Type B pancreatic cell (in vitro differentiated cells): ENCODE measurements at places on chromosomes 16 and 17. TPM values are rescaled to one million over a fixed set of nuclear protein-coding genes. Genes with fewer than 3 reads are reported as not detected.

The TMEM186 gene
- total RNA-seq, result 14.2 and 18.4 TPM in 2 replicates

The DUSP3 gene
- total RNA-seq, result 36.4 and 45.4 TPM in 2 replicates

The MEIOB gene
- total RNA-seq, result not detected in 2 replicates

The TLCD2 gene
- total RNA-seq, result 4.0 and 4.3 TPM in 2 replicates

The NPIPA5 gene
- total RNA-seq, result 2.8 and 5.0 TPM in 2 replicates

The INCA1 gene
- total RNA-seq, result 0.72 and 0.86 TPM in 2 replicates

The HSF5 gene
- total RNA-seq, result 0.10 TPM in 1 of 2 replicates, not detected in the other

The TBC1D3E gene
- total RNA-seq, result not detected in 2 replicates

- H3K27me3 ChIP-seq, result peaks cover 6% of the 10 kb centered on the region
- no peak overlapping the region for H3K4me3 ChIP-seq
- DNase-seq, result no peak
- peaks cover 13% of the 10 kb centered on the region for H3K4me1 ChIP-seq
These were observed 22.0 kb upstream of the CPNE2 start for GRCh38 chr16:57070424-57070823.

DNA sequence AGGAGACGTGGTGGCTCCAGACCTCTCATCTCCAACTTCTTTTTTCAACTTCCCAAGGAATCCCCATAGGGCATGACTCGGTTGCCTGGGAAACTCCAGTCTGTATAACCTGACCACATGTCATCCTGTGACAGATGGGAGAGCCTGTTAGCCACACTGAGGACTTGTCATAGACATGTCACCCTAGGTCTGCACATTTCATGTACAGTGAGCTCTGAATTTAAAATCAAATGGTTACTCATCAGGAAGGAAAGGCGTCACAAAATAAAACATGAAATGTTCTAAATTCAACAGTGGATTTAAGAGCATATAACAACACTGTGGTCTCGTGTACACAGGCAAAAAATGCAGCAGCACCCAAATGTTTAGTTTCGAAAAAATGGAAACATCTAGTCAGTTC, 22.2 kb upstream of the ADAMTS18 start:
- H3K4me3 ChIP-seq, result peak overlapping the region; percentile 32
- H3K27me3 ChIP-seq, result no peaks in the 10 kb centered on the region
- H3K36me3 ChIP-seq, result no peaks in the 10 kb centered on the region
- DNase-seq, result no peak
- H3K4me1 ChIP-seq, result peaks cover 11% of the 10 kb centered on the region
- H3K27ac ChIP-seq, result no peak overlapping the region

GRCh38 chr17:35086931-35087573, 23.5 kb upstream of the RFFL start:
- peak overlapping the region; percentile 93 for H3K4me3 ChIP-seq
- peak overlapping the region; percentile 98 for H3K27ac ChIP-seq
- H3K27me3 ChIP-seq, result no peaks in the 10 kb centered on the region
- peaks cover 17% of the 10 kb centered on the region for H3K4me1 ChIP-seq
- no peak for DNase-seq
- H3K36me3 ChIP-seq, result no peaks in the 10 kb centered on the region

GRCh38 chr16:50473356-50473945, 74.7 kb upstream of the NKD1 start:
- peaks cover 32% of the 10 kb centered on the region for H3K4me1 ChIP-seq
- DNase-seq, result no peak
- H3K27ac ChIP-seq, result no peak overlapping the region
- no peak overlapping the region for H3K4me3 ChIP-seq
- no peaks in the 10 kb centered on the region for H3K36me3 ChIP-seq
- peaks cover 8% of the 10 kb centered on the region for H3K27me3 ChIP-seq

DNA sequence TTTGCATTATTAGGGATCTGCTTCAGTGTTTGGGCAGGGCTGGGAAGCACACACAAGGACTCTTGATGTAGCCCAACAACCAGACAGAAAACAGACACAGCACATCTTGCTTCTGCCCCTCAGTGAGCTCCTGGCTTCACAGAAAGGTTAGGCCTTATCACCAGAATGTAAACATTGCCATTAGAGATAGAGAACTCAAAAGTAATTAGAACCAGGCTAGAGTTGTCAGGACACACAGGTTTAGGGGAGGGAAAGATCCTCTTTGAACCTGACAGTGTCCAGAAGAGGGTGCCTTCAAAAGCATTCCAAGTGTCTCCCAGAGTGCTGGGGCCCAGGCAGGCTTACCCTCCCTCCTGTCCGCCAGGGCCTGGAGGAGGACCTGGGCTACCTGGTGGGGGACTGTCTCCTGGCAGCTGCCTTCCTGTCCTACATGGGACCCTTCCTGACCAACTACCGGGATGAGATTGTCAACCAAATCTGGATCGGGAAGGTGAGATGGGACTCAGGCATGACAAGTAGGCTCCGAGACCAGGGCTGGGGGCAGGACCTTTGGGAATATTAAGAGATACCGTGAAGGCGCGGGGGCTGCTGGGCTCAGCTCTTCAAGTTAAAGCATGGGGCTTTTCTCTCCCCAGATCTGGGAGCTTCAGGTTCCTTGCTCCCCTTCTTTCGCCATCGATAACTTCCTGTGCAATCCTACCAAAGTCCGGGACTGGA, 16.9 kb upstream of the KDM6B start:
- DNase-seq, result no peak
- no peaks in the 10 kb centered on the region for H3K36me3 ChIP-seq
- H3K4me3 ChIP-seq, result peak overlapping the region; percentile 30
- H3K27ac ChIP-seq, result no peak overlapping the region
- H3K27me3 ChIP-seq, result peaks cover 30% of the 10 kb centered on the region

DNA sequence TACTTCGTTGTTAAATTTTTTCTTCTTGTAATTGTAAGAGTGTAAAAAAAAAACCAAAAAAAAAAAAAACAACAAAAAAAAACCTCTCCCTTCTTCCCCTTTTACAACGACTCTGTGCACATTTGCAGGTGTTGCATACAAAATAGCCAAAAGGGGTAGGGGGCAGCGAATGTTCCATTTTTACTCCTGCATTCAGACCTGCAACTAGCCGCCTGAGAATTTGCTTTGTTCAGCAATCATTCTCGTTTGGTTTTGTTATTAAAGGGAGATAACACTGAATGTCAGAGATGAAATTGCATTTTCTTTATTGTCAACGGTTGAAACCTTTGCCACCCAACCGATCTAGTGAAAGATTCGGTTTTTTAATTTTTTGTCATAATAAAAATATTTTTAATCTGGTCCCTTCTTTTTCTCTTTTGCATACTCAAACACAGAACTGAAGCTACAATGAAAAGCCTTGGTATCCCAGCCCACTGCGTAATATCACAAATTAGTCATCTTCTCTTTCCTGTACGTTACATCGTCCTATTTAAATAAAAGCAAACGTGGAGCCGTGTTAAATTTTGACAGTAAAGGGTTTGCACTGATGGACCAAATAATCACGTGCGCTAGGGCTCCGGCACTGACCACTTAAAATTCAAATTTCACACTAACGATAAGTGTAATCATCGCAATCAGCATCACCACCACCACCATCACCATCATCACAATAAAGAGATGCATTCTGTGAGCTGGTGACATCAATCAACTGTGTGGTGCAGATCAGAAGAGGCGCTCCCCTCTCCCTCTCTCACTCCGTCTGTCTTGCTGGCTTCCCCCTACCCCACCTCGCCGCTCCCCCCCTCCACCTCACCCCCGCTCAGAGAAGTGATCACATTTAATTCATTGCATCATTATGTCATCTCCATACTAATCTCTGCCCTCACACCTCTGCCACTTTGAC, 406.2 kb upstream of the PSMD7 start:
- peak overlapping the region; percentile 84 for H3K4me3 ChIP-seq
- H3K27ac ChIP-seq, result peak overlapping the region; percentile 40
- H3K36me3 ChIP-seq, result no peaks in the 10 kb centered on the region
- peaks cover 61% of the 10 kb centered on the region for H3K27me3 ChIP-seq

GRCh38 chr16:67667817-67668494, 1.3 kb downstream of the C16orf86 start:
- no peaks in the 10 kb centered on the region for H3K36me3 ChIP-seq
- no peak for DNase-seq
- no peak overlapping the region for H3K27ac ChIP-seq
- no peak overlapping the region for H3K4me3 ChIP-seq
- H3K4me1 ChIP-seq, result peaks cover 15% of the 10 kb centered on the region
- no peaks in the 10 kb centered on the region for H3K27me3 ChIP-seq

DNA sequence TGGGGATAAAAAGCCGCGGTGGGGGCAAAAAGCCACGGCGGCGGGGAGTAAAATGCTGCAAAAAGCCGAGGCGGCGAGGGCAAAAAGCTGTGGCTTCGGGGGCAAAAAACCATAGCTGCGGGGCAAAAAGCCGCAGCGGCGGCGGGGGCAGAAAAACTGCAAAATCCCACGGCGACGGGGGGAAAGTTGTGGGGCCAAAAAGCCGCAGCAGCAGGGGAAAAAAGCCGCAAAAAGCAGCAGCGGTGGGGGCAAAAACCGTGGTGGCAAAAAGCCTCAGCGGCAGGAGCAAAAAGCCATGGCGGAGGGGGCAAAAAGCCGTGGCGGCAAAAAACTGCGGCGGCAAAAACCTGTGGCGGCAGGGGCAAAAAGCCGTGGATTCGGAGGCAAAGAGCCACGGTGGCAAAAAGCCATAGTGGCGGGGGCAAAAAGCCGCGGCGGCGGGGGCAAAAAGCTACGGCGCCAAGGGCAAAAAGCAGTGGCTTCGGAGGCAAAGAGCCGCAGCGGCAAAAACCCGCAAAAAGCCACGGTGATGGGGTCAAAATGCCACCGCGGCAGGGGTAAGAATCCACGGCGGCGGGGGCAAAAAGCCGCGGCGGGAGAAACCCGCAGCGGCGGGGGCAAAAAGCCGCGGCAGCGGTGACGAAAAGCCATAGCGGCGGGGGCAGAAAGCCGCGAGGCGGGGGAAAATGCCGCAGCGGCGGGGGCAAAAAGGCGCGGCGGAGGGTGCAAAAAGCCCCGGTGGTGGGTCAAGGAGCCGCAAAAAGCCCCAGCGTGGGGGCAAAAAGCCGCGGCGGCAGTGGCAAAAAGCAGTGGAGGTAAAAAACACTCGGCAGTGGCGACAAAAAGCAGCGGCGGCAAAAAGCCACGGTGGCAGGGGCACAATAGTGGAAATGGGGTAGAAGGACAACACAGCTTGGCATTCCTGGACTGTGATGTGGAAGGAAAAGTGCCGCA, 192.8 kb downstream of the SHCBP1 start:
- no peaks in the 10 kb centered on the region for H3K27me3 ChIP-seq
- no peaks in the 10 kb centered on the region for H3K4me1 ChIP-seq
- no peak overlapping the region for H3K27ac ChIP-seq

DNA sequence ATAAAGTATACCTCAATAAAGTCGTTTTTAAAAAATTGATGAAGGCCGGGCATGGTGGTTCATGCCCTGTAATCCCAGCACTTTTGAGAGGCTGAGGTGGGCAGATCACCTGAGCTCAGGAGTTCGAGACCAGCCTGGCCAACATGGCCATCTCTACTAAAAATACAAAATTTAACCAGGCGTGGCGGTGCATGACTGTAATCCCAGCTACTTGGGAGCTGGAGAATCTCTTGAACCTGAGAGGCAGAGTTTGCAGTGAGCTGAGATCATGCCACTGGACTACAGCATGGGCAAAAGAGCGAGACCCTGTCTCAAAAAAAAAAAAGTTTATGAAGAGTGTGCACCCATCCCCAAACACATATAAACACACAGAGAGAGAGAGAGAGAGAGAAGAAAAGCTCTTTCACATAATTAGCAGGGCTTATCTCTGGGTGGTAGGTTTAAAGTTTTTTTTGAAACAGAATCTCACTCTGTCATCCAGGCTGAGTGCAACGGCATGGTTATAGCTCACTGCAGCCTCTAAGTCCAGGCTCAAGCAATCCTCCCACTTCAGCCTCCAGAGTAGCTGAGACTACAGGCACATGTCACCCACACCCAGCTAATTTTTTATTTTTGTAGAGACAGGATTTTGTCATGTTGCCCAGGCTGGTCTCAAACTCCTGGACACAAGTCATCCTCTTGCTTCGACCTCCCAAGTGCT, 3.0 kb downstream of the SREBF1 start:
- H3K4me1 ChIP-seq, result peaks cover 59% of the 10 kb centered on the region
- H3K4me3 ChIP-seq, result peak overlapping the region; percentile 71
- DNase-seq, result no peak

GRCh38 chr16:1772908-1773702, at the start of gene MRPS34:
MRPS34 (minus strand) TSS chr16:1773134; CDS start chr16:1773119, 15 bp downstream.
- H3K27ac ChIP-seq, result peak within 1 kb of the TSS; percentile 95
- H3K36me3 ChIP-seq, result peaks cover 4% of the 10 kb centered on the region

- H3K27ac ChIP-seq, result no peak overlapping the region
- H3K4me1 ChIP-seq, result no peaks in the 10 kb centered on the region
- H3K36me3 ChIP-seq, result no peaks in the 10 kb centered on the region
- peaks cover 27% of the 10 kb centered on the region for H3K27me3 ChIP-seq
These were observed 210.4 kb downstream of the CA10 start for GRCh38 chr17:51948128-51948527.

- no peak for DNase-seq
- H3K36me3 ChIP-seq, result peaks cover 4% of the 10 kb centered on the region
- no peak overlapping the region for H3K4me3 ChIP-seq
- no peak overlapping the region for H3K27ac ChIP-seq
- H3K27me3 ChIP-seq, result peaks cover 6% of the 10 kb centered on the region
These were observed 347.5 kb downstream of the HAPSTR1 start for GRCh38 chr16:9438991-9439390.

- no peaks in the 10 kb centered on the region for H3K36me3 ChIP-seq
- no peaks in the 10 kb centered on the region for H3K27me3 ChIP-seq
- DNase-seq, result no peak
These were observed 136.7 kb upstream of the FAM20A start for GRCh38 chr17:68737761-68738443.
